ENCODE measurements at places on chromosomes 6 and 20.

DNA sequence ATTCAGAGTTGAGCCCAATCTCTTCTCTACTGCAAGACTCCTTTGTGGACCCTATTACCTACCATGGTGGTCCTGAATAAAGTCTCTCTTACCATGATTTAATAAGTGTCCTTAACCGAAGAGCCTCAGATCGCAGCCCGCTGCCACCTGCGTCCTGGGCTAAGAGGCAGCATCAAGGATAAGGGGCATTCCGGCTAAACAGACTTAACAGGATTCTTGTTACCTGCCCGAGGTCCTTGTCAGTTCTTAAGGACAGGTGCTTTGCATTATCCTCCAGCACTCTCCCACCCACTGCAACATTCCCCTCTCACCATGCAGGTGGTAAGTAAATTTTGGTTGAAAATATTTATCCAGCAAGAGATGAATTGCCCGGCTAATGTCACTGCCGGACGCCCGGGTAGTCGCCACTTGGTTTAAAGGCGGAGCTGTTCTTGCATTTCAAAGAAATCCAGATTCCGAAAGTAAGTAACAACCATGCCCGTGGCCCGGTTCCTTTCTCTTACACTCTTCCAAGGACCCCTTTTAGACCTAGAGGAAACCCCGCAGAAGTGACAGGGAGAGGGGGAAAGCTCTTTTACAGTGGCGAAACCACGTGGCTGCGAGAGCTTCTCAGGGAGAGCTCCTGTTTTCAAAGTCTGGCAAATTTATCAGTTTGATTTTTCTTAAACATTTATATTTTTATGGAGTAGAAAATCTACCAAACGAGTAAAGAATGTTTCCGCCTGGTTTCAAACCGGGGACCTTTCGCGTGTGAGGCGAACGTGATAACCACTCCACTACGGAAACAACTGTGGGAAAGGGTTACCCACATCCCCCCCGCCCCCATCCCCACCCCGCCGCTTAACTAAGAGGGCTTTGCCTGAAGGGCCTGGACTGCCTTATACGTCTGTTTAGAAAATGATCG, 41.9 kb upstream of the PRSS16 start:
- no peak for DNase-seq

GRCh38 chr20:37274851-37275524, 13.4 kb upstream of the GHRH start:
- no peak for DNase-seq

GRCh38 chr20:18156045-18156444, 18.4 kb downstream of the KAT14 start:
- no peak for DNase-seq

- DNase-seq, result no peak
Measured at GRCh38 chr6:74256781-74257180, 560.8 kb downstream of the CD109 start.

DNA sequence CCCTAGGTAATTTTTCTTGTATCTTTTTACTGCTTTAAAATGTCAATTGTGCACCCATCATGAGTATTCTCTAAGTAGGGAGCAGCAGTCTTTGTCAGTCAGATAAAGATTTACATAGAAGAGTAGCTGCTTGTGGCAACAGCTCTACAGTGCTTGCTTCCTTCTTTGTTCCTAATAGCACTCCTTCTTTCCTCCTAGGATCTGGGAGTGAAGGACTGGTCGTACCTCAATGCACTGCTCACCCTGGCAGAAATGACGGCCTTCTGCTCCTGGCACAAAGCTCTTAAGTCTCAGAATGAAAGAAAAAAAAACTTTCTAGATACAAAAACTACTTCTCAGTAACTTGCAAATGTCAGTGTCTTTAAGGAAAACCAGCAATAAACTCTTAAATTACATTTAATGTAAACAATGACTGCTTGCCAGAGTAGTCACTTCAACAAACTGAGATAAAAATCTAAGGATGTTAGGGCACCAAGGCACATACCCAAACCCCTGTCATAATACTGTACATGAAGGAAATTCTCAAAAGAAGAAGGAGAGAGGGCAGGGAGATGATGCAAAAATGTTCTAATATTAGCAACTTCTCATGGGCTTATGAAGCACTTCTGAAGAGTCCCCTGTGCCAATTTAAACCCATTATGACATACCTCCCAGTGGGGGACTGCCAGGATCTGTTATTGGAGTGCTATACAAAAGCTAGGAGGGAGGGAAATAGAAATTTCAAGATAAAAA, 34.0 kb downstream of the NCOA6 start:
- no peak for DNase-seq

DNA sequence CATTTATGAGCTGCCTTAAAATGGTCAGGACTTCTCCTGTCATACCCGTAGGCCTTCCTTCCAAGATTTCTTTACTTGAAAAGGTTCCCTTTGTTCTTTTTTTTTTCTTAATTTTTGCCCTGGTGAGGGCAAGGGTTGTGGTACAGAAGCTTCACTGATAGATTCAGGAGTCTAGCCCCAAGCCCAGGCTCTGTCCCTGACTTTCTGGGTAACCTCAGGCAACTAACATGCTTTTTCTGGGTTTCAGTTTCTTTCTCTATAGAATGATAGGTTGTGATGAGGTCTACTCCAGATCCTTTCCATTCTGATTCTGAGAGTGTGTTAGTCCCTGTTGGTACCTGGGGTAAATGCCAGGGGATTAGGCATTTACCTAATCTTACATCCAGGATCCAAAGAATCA, 21.2 kb downstream of the SNPH start:
- no peak for DNase-seq

- no peak for DNase-seq
Measured at GRCh38 chr20:17571153-17571527, 1.3 kb downstream of the DSTN start.

DNA sequence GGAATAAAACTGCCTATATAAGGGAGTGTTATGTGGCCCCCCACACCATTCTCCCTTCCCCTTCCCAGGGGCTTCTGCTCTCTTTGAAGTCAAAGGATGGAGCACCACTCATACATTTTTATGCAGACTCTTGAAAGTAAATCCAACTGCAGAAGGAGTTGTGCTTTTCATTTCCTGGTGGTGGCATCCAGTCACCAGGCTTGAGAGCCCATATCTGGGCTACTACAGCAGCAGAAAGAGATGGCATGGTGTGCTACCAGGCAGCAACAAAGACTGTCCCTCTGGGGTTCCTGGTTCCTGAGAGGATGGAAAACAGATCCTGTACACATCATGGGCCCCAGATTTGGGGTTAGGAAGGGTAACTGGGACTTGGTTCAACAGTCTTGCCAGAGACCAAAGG, 226.4 kb downstream of the CLIC5 start:
- DNase-seq, result no peak
